ENCODE measurements at places on chromosomes 1 and 21. TPM values are rescaled to one million over a fixed set of nuclear protein-coding genes. Genes with fewer than 3 reads are reported as not detected.

CSMD2 gene
- polyA plus RNA-seq, result 0.25 TPM

LHX8 gene
- 0.05 TPM for polyA plus RNA-seq

PRDM16 gene
- 8.2 TPM for polyA plus RNA-seq

PRMT6 gene
- 13.2 TPM for polyA plus RNA-seq

ELF3 gene
- polyA plus RNA-seq, result 242 TPM

DNA sequence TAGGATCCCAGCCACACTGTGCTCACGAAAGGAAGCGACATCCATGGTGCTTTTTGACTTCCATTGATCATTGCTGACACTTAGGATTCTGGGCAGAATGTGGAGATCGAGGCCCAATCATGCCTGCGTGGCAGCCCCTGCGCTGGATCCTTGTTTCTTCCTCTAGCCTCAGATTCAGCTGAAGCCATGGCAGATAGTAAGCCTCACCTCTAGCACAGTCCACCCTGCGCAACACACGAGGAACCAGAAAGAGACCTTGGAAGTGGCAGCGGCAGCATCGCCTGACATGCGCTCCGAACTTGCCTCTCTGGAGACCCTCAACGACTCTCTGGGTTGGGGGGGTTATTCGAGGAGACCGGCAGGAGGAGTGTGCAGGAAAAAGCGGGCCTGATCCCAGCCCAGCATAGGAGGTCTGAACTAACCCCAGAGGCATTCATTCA is 10.6 kb downstream of the HLX start:
- H3K36me3 ChIP-seq, result peaks cover 13% of the 10 kb centered on the region
- DNase-seq, result no peak
- H3K27me3 ChIP-seq, result peaks cover 50% of the 10 kb centered on the region
- peaks cover 36% of the 10 kb centered on the region for H3K4me1 ChIP-seq
